ENCODE measurements at places on chromosomes 7 and 10.

DNA sequence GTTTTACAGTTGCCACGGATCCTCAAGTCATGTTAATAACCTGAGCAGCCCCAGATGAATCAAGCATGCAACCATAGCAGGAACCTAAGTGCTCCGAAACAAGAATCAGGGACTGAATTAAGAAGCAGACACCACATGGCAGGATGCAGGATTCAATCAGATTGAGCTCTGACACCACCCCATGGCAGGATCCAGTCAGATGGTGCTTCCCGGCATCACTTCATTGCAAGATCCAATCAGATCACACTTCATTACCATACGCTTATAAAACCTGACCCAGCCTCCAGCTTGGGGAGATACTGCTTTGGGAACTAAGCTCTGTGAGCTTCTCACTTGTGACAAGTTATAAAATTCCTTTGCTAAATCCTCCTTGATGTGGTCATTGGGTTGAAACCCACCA lies 55.3 kb downstream of the ABCB4 start:
- DNase-seq: no peak

- DNase-seq: peak; percentile 45
Observed at GRCh38 chr7:55075464-55076021, 56.7 kb downstream of the EGFR start.

DNA sequence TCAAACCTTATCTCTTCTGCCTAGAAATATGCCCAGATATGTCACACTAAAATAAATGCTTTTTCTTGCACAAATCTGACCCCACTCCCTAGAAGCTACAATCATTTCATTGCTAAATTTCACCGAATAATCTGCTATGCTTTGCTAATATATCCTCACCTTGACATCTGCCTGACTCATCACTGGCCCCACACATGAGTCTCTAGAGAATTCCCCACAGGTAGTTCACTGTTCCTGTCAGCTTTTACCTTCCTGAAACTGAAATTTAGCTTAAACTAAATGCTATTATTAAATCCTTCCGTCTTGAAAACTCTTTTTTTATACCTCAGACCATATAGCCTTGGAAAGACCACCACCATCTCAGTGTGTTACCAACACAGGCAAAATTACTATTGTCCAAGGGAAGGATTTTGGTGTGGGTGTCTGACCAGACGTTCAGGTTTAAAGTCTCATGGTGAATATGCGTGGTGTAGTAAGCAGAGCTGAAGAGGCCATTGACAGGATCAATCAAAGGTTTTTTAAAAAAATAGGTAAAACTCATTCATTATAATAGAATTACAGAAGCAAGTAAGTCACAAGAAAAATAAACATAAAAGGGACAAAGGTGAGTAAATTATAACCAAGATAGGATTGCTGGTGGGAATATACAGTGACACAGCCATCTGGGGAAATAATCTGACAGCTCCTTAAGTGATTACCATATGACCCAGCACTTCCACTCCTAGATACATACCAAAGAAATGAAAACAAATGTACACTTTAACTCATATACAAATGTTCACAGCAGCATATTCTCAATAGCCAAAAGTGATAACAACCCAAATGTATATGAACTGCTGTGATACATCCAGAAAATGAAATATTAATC lies 173.5 kb downstream of the KMT2E start:
- DNase-seq: no peak

DNA sequence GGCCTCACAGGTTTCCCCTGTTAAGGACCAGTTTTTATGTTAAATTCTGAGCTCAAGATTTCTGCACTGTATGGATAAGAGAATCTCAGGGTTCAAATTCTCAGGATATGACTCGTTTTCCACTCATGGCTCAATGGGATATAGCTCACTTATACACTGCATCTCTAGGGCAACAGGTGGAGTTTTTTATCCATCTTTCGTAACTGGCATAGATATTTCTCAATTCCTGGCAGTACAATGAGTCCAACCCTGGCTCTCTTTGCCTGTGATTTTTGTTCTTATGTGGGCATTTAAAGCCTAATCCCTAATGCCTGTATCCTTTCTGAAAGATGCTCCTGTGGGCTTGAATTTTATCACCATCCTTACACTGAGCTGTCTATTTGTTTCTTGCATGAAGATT lies 7.6 kb downstream of the CCDC172 start:
- no peak for DNase-seq

DNA sequence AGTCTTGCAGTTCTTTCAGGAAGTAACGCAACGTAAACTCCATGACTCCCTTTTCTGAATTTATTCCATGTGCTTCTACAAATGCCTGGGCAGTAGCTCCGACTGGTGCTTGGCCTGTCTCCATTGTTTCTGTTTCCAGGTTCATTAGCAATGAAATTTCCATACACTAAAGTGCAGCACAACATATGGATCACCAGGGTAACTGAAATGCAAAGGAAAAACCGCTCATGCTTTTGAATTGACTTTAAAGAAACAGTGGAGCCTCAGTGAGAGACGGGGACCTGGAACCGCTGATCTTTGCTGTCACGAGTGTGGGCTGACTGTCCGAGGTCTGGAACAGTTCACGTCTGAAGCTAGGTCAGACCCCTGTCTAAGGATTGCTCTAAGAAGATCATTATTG lies 126.5 kb upstream of the IGFBP3 start:
- DNase-seq: no peak
